ENCODE measurements at places on chromosomes 1 and 21. TPM values are rescaled to one million over a fixed set of nuclear protein-coding genes. Genes with fewer than 3 reads are reported as not detected.

- no peak overlapping the region for H3K27ac ChIP-seq
- H3K4me3 ChIP-seq, result no peak overlapping the region
- peaks cover 9% of the 10 kb centered on the region for H3K4me1 ChIP-seq
- DNase-seq, result no peak
- H3K36me3 ChIP-seq, result no peaks in the 10 kb centered on the region
- no peaks in the 10 kb centered on the region for H3K27me3 ChIP-seq
These were observed 5.4 kb downstream of the SLC6A9 start for GRCh38 chr1:44025816-44026215.

DNA sequence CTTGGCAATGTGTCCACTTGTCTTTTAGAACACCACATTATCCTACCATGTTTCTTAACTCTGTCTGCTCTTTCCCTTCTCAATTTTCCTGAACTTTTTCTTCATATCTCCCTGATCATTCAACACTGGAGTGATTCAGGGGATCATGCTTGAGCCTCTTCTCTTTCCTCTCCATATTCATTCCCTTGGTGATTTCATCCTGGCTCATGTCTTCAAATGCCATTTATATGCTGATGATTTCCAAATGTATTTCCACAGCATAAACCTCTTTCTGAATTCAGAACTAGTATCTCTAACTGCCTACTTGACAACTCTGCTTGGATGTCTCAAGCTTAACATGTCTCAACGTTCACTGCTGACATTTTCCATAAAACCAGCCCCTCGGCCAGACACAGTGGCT, 8.5 kb upstream of the IVL start:
- no peak overlapping the region for H3K27ac ChIP-seq
- H3K4me1 ChIP-seq, result no peaks in the 10 kb centered on the region
- H3K4me3 ChIP-seq, result no peak overlapping the region
- peaks cover 12% of the 10 kb centered on the region for H3K27me3 ChIP-seq
- no peak for DNase-seq

DNA sequence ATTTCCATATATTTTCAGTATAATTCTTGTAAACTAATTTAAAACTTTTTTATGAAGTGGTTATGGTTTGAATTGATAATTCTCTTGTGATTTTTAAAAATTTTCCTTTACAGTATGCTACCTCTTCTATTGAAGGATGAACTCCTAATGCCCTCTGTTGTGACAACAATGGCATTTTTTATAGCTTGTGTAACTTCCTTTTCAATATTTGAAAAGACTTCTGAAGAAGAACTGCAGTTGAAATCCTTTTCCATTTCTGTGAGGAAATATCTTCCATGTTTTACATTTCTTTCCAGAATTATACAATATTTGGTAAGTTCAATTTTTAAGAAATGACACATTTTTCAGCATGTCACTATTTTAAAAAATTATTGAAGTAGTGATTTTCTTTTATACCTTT, 61.4 kb downstream of the ALG6 start:
- no peaks in the 10 kb centered on the region for H3K4me1 ChIP-seq
- DNase-seq, result no peak
- no peak overlapping the region for H3K27ac ChIP-seq
- H3K36me3 ChIP-seq, result peaks cover 25% of the 10 kb centered on the region
- H3K27me3 ChIP-seq, result no peaks in the 10 kb centered on the region
- H3K4me3 ChIP-seq, result no peak overlapping the region

- H3K4me1 ChIP-seq, result peaks cover 47% of the 10 kb centered on the region
- no peak for DNase-seq
- H3K36me3 ChIP-seq, result peaks cover 17% of the 10 kb centered on the region
- H3K4me3 ChIP-seq, result no peak overlapping the region
- no peaks in the 10 kb centered on the region for H3K27me3 ChIP-seq
These were observed 12.8 kb downstream of the TRAPPC10 start for GRCh38 chr21:44024887-44025353.

- H3K27me3 ChIP-seq, result peaks cover 4% of the 10 kb centered on the region
- no peak overlapping the region for H3K4me3 ChIP-seq
- H3K36me3 ChIP-seq, result no peaks in the 10 kb centered on the region
- no peak overlapping the region for H3K27ac ChIP-seq
- no peak for DNase-seq
These were observed 157.9 kb upstream of the CTTNBP2NL start for GRCh38 chr1:112237983-112238545.

DNA sequence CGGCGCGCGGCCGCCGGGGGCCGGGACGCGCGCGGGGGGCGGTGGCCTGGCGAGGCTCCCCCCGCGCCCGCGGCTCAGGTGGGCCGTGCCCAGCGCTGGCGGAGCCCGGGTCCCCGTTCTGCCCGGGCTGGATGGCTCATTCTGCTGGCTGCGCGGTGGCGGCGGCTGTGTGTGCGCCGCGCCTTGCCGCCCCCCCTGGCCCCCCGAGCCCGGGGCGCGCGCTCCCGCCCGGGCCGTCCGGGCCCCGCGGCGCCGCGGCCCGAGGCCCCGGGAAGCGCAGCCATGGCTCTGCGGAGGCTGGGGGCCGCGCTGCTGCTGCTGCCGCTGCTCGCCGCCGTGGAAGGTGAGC, at the start of gene EPHB2:
TSS of gene EPHB2 (plus strand) at position 139 of the 349 bp plus-strand sequence. CDS start at position 283, 144 bp downstream.
- no peak within 1 kb of the TSS for H3K27ac ChIP-seq
- peaks cover 64% of the 10 kb centered on the region for H3K27me3 ChIP-seq
- H3K36me3 ChIP-seq, result no peaks in the 10 kb centered on the region
- DNase-seq, result no peak
- H3K4me3 ChIP-seq, result peak within 1 kb of the TSS; percentile 67

DNA sequence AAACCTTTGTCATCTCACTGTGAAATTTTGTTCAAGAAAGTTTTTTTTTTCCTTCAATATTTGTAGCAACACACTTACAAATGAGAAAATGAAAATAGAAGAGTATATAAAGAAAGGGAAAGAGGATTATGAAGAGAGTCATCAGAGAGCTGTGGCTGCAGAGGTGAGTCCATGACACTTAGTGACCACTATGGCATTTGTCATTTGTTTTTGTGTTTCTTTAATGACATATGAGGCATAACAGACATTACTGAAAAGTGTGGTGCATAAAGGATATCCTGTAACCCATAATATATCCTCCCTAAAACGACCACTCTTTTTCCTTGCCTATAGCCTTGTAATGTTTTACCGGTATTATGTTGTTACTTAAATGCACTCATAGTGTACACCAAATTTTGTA, 80.2 kb downstream of the VPS26C start:
- H3K36me3 ChIP-seq, result peaks cover 33% of the 10 kb centered on the region
- no peak overlapping the region for H3K4me3 ChIP-seq
- no peaks in the 10 kb centered on the region for H3K27me3 ChIP-seq
- H3K27ac ChIP-seq, result no peak overlapping the region
- DNase-seq, result no peak
- peaks cover 12% of the 10 kb centered on the region for H3K4me1 ChIP-seq

GRCh38 chr1:145740269-145740668, 21.0 kb downstream of the CD160 start:
- no peak overlapping the region for H3K27ac ChIP-seq
- no peaks in the 10 kb centered on the region for H3K27me3 ChIP-seq

DNA sequence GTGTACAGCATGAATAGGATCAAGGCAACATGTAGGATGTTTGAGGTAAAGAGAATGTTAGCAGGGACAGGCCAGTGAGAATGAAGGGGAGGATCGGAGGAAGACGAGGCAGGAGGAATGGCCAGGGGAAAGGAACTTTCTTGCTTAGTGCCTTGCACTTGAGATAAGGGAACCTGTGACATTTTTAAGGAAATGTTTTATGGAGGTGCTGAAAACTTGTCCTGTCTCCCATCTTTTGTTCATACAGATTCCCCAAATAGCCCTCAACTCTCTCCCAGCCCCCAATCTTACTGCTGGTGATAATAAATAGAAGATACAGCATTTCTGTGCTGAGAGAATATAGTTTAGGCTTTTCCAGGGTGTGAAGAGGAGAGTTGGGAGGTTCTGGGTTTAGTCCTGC, 13.6 kb downstream of the ATP8B2 start:
- no peak for DNase-seq
- no peak overlapping the region for H3K4me3 ChIP-seq
- peaks cover 60% of the 10 kb centered on the region for H3K4me1 ChIP-seq
- H3K36me3 ChIP-seq, result peaks cover 59% of the 10 kb centered on the region

DNA sequence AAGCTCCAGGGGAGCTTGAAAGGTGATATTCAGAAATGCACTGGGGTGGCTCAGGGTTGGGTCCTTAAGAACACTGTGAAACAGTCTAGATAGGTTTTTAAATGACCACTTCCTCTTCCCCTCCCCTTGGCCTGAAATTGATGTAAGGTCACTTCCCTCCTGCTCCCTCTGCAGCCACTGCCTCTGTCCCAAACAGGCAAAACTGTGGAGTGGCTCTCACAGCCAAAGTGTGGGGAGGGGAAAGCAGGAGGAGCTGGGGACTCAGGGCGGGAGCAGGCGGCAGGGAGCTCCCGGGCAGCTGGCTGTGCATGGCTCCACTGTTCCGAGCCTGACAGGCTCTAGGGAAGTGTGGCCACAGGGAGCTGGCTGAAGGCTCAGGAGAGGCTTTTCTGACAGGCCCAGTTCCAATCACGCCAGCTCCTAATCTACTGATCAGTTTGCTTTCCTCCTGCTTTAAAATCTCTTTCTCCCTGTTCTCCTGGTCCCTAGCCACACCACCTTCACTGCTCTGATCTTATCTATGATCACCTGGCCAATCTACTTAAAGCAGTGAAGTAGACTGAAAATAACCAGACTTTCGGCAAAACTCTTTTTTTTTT, 5.1 kb upstream of the CSRP1 start:
- no peaks in the 10 kb centered on the region for H3K27me3 ChIP-seq
- no peak overlapping the region for H3K27ac ChIP-seq
- no peak overlapping the region for H3K4me3 ChIP-seq
- H3K4me1 ChIP-seq, result peaks cover 38% of the 10 kb centered on the region
- DNase-seq, result no peak

- H3K4me1 ChIP-seq, result peaks cover under 1% of the 10 kb centered on the region
- no peak overlapping the region for H3K4me3 ChIP-seq
- H3K36me3 ChIP-seq, result no peaks in the 10 kb centered on the region
- DNase-seq, result no peak
- no peak overlapping the region for H3K27ac ChIP-seq
These were observed 10.2 kb downstream of the TNFRSF14 start for GRCh38 chr1:2566101-2567045.

DNA sequence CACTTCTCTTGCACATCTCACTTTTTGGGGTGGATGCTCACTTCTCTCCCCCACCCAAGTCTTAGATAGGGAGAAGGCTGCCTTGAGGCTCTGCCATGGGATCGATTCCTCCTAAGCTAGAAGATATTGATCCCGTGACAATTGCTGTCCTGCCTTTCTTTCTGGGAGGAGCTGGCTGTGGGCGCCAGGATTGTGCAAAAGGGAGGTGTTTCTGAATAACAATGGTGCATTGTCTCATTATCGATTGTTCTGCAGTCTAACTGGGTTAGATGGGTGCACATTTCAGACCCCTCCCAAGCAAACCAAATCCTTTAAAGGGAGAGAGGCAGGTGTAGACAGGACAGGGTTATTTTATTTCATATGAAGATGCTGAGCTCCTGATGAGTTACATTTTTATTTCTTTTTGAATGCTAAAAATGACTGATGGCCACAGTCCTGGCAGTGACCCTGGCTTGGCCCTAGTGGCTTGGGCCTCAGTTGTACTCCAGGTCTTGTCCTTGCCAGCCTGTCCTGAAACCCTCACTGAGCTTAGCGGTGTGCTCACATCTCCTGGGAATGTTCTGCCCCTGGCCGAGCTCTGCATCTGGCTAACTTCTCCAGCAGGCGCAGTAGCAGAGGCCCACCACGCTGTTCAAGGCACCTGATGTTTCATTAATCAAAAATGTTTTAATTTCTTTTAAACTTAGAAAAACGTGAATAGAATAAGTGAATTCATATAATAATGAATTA, 99.0 kb upstream of the KAZN start:
- peaks cover 5% of the 10 kb centered on the region for H3K27me3 ChIP-seq
- no peaks in the 10 kb centered on the region for H3K4me1 ChIP-seq
- H3K36me3 ChIP-seq, result no peaks in the 10 kb centered on the region

DNA sequence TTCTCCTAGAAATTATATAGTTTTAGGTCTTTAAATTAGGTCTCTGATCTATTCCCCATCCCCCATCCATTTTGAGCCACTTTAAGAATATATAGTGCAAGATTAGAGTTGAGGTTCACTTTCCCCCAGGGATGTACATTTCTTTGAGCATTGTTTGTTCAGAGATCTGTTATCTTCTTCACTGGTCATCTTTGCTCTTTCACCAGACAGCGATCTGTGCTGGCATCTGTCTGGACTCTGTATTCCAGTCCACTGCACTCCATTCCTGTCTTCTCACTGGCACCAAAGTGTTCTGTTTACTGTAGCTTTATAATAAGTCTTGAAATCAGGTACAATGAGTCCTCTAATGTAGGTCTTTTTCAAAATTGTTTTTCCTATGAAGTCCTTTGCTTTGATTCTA, 112.5 kb downstream of the PCBP3 start:
- H3K36me3 ChIP-seq, result no peaks in the 10 kb centered on the region
- no peak for DNase-seq
- H3K4me3 ChIP-seq, result no peak overlapping the region
- H3K4me1 ChIP-seq, result no peaks in the 10 kb centered on the region

SAMSN1 gene
- total RNA-seq, result 125 TPM

NEXN gene
- total RNA-seq, result 3.0 TPM

IGSF21 gene
- not detected for total RNA-seq

FAAH gene
- total RNA-seq, result 5.3 TPM

FCMR gene
- 159 TPM for total RNA-seq

CSF3R gene
- total RNA-seq, result 0.17 TPM

TRABD2B gene
- not detected for total RNA-seq
